Stimulated activated naive B cell treated with anti-CD40 and anti-IgM and Interleukin-4, amounts not matched to agents 10 μg/mL and 1 μg/mL and 100 μg/mL, for 72 hours (primary cell): ENCODE measurements at places on chromosomes 6 and 20.
A peak's percentile ranks its signal among the peaks of the same experiment; 100 is the strongest.

DNA sequence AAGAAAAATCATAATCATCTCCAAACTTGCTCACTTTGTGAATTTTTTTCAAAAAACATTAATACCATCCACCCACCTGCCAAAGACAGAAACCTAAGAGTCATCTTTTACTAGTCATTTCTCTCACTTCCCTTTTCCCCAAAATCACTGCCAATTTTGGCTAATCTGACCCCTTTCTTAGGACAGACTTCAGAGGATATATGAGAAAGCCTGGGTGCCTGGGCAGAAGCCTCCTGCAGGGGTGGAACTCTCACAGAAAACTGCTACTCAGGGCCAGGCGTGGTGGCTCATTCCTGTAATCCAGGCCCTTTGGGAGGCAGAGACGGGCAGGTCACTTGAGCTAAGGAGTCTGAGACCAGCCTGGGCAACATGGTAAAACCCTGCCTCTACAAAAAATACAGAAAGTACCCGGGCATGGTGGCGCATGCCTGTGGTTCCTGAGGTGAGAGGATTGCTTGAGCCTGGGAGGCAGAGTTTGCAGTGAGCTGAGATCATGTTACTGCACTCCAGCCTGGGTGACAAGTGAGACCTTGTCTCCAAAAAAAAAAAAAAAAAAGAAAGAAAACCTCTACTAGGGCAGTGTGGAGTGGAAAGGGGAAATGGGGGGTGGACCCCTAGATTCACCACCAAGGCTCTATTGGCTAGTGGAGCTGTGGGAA, 3.8 kb downstream of the DEK start:
- DNase-seq = peak; percentile 55

DNA sequence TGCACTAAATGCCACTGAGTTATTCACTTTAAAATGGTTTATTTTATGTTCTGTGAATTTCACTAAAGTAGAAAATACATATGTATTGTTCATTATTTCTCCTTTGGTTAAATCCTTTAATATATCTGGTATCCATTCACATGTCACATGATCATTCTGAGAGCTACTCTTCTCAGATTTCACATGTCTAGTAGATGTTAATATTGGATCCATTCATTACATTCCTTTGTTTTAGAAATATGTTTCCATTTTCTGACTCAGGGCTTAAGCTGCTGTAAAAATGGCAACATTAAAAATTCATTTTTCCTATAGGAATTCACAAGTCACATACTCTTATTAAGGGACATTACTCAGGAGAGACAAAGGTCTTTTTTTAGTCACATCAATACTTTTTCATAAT, 205.4 kb downstream of the ZFAND3 start:
- no peak for DNase-seq

GRCh38 chr20:21134883-21135493, 9.1 kb downstream of the KIZ start:
- DNase-seq = no peak

- DNase-seq = no peak
Observed at GRCh38 chr6:74568861-74569260, 637.0 kb downstream of the COL12A1 start.

DNA sequence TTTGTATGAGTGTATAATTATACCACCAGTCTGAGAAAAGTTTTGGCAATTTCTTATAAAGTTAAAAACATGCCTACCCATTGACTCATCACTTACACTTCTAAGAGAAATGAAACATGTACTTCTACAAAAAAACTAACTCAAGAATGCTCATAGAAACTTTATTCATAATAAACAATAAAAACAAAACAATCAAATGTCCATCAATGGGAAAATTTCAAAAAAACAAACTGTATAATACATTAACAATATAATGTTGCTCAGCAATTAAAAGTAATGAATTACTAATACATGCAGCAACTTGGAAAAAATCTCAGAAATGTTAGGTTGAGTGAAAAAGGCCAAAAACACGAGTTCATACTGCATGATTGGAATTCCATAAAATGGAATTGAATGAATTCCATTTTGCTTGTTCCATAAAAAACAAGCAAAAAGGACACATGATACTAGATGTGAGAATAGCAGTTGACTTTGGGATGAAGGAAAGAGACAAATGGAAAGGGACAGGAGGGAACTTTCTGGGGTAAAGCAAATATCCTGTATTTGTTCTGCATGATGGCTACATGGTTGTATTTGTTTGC, 726.6 kb downstream of the RFPL4B start:
- DNase-seq = no peak

GRCh38 chr20:43095034-43095433, 94.7 kb downstream of the PTPRT start:
- DNase-seq = no peak

DNA sequence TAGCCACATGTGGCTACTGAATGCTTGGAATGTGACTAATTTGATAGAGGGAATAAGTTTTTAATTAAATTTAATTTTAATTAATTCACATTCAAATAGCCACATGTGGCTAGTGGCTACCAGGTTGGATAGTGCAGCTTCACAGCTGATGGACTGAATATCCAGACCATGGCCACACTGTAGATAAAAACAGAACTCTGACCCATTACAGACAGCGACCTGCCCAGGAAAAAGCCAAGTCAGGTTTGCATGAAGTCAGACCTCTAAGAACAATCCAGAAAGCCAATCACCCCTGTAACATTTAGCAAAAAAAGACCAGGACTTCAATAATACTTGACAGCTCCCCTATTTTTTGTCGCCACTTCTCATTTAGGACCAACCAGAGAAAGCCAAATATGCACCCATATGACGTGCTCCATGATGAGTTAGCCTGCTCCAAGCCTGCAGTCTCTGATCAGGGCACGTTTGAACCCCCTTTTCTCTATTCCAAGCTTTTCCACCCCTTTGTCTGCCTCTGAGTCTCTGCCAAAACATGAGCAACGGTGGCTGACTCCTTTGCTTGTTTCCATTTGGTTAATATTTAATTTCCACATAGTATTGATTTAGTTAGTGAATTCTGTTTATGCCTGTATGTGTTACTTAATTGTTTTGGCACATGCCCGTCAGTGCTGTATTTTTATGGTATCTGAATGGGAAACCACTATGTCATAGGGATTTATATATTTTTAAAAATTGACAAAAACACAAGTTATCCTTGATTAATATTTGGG, 636.3 kb downstream of the UTRN start:
- DNase-seq = no peak
